ENCODE measurements at places on chromosomes 2 and 18. TPM values are rescaled to one million over a fixed set of nuclear protein-coding genes. Genes with fewer than 3 reads are reported as not detected.

Gene PRKD3
- 27.8 TPM for total RNA-seq

Gene VIT
- not detected for total RNA-seq

Gene TSPYL6
- total RNA-seq, result not detected

Gene DOK1
- 19.9 TPM for total RNA-seq

Gene LIPG
- total RNA-seq, result 87.9 TPM

Gene PLCD4
- 0.60 TPM for total RNA-seq

Gene ALMS1
- 9.3 TPM for total RNA-seq

Gene SLC14A1
- total RNA-seq, result not detected

Gene TEKT4
- not detected for total RNA-seq

Gene NOSTRIN
- total RNA-seq, result 11.0 TPM

Gene FBLN7
- total RNA-seq, result 2.2 TPM

Gene MOCOS
- 5.3 TPM for total RNA-seq

Gene BCL11A
- 0.13 TPM for total RNA-seq

Gene TNP1
- not detected for total RNA-seq

Gene DNAH6
- under 0.01 TPM for total RNA-seq

Gene COLEC12
- 1.7 TPM for total RNA-seq

Gene POTEJ
- total RNA-seq, result not detected

Gene PRADC1
- total RNA-seq, result 35.4 TPM

Gene IL36A
- not detected for total RNA-seq

Gene UGT1A7
- total RNA-seq, result not detected

Data from mammary microvascular endothelial cell (primary cell).